ENCODE measurements at places on chromosomes 13 and 19. TPM values are rescaled to one million over a fixed set of nuclear protein-coding genes. Genes with fewer than 3 reads are reported as not detected.

- DNase-seq: no peak
These were observed 17.9 kb upstream of the OR10H5 start for GRCh38 chr19:15769586-15769985.

ADGRE2 gene
- 0.38 TPM for total RNA-seq

PNMA8C gene
- total RNA-seq: not detected

DNA sequence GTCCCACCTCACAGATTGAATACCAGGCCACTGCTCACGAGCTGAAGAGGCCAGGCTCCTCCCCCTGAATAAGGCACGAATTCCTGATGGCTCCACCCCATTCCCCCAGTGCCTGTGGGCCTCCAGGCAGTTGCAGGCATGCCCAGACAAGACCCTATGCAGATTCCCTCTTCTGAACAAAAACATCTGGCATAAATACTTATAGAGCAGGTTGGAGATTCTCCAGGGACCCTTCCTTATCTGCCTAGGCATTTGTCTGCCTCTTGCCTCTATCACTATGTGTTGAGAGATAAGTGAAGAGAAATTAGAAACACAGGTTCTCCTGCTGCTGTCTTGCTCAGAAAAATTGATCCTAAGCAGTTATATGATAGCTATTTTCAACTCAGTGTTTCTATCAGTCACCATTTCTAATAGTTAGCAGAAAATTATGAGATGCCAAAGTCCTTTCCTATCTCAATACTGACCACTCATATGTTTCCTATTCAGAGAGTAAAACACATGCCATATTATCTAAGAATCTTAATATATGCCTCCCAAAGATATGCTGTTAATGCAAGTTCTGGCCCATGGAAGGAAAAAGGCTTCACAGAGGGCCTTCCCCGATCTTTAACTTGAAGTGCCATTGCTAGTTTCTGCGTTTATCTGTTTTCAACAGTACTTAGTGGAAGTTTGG is 364.0 kb downstream of the KCTD12 start:
- DNase-seq: peak; percentile 65

ZNF724 gene
- total RNA-seq: 1.9 TPM

DNA sequence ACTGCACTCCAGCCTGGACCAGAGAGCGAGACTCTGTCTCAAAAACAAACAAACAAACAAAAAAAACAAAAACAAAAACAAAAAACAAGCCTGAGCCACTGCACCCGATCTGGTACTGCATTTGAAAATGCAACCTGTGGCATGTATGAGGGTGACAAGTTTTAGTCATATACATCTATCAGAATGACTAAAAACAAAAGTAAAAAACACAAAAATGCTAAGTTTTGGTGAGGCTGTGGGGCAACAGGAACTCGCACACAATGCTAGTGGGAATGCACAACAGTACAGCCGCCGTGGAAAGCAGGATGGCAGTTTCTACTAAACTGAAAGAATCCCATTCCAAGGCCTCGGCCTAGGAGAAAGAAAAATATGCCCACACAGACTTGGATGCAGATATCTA is 7.8 kb downstream of the EBPL start:
- DNase-seq: no peak

MAU2 gene
- 12.1 TPM for total RNA-seq

- no peak for DNase-seq
These were observed 9.6 kb downstream of the DOT1L start for GRCh38 chr19:2173388-2173766.

DNA sequence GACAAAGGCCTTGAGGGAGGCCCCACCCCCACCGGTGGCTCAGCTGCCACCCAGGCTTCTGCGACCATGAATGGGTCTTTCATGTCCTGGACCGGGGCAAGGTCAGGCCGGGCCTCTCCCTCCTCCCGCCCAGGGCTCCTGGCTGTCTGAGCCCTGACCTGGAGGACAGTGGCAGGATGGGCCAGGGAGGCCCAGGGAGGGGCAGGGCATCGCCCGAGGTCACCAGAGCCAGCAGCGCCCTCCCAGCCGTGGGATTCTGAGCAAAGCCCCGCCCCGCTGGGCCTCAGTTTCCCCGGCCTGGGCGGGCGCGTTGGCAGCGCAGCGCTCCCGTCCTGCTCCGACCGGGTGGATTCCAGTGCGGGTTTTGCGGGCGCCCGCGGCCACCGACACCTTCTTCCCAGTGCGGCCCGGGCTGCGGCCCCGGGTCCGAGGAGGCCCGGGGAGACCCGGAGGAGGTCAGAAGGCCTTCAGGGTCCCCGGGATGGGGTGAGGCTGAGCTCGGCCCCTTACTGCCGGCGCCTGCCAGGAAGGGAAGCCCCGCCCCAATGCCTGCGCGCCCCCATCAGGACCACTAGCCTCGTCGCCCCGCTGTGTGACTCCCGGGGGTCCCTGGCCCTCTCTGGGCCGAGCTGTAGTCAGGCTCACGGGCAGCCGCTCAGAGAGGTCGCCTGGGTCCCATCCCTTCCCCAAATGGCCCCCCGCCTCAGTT is 24.6 kb upstream of the SEMA6B start:
- no peak for DNase-seq

ZNF432 gene
- total RNA-seq: 8.2 TPM

DNA sequence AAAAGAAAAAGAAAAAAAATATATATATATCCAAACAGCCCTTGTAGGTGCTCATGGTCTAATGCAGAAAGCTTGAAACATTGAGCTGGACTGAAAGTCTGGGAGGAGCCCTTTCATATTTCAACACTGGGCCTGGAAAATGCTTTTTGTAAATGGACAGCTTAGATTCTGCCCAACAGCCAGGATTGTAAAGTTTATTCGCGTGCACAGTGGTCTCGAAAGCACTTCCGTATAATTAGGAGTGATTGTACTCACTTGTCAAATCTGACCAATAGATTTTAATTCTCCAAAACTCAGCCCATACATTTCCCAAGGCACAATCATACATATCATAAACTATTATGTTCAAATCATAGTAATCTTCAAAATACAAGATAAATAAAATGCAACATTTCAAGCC is 260.1 kb downstream of the COL4A1 start:
- no peak for DNase-seq

KLC3 gene
- total RNA-seq: 99.5 TPM

ZNF547 gene
- total RNA-seq: 3.9 TPM

DNA sequence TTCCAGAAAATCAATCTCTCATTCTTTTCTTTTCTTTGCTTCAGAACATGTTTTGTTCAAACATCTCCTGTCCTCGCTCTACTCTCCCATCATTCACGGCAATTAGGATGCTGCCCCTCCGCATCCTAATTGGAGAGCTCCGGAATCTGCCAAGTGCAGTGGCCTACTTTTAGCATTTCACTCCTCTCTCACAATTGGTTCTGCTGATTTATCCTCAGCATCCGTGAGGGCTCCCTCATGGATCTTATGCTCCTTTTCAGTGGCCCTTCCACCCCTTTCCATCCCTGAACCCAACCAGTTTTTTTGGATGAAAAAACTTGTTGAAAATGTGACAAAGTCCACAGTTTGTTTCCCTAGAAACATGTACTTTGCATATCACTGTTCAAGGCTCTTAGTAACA is 22.4 kb downstream of the AMER2 start:
- DNase-seq: no peak

ZNF587 gene
- total RNA-seq: 19.5 TPM

- DNase-seq: no peak
These were observed 152.4 kb downstream of the TEX29 start for GRCh38 chr13:111472559-111473460.

GRCh38 chr19:50333235-50333736 is 4.1 kb upstream of the KCNC3 start:
- peak; percentile 69 for DNase-seq

DNA sequence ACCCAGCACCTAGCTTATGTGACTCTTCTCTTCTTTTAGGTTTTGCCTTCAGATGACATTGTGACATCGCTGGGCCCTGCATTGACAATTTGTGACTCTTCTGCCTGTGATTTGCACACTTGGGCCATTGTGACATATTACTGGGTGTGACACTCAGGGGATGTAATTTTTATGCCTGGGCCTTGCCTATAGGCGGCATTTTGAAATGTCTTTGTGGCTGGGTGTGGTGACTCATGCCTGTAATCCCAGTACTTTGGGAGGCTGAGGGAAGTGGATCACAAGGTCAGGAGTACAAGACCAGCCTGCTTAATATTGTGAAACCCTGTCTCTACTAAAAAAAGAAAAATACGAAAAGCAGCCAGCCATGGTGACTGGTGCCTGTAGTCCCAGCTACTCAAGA is 28.4 kb upstream of the ZNF681 start:
- peak; percentile 31 for DNase-seq

CEACAM7 gene
- 7.3 TPM for total RNA-seq

STOML3 gene
- total RNA-seq: not detected

A1BG gene
- total RNA-seq: 4.7 TPM

All from bronchial epithelial cell (primary cell).